Stomach (tissue), 19 donors: ENCODE measurements at places on chromosomes 1 and 21. TPM values are rescaled to one million over a fixed set of nuclear protein-coding genes. Genes with fewer than 3 reads are reported as not detected.
A peak's percentile ranks its signal among the peaks of the same experiment; 100 is the strongest.

Gene PRRX1
- total RNA-seq, result 0.58 TPM

Gene PPCS
- total RNA-seq, result 446 TPM

Gene GRHL3
- not detected for total RNA-seq

Gene GPR89A
- total RNA-seq, result 20.3 TPM

Gene TFAP2E
- total RNA-seq, result not detected

Gene PIGP
- 75.6 TPM for total RNA-seq

Gene PTGER3
- 2.3 TPM for total RNA-seq

Gene TRAF3IP3
- 2.2 TPM for total RNA-seq

Gene TEDDM1
- total RNA-seq, result not detected

Gene MAP1LC3C
- not detected for total RNA-seq

DNA sequence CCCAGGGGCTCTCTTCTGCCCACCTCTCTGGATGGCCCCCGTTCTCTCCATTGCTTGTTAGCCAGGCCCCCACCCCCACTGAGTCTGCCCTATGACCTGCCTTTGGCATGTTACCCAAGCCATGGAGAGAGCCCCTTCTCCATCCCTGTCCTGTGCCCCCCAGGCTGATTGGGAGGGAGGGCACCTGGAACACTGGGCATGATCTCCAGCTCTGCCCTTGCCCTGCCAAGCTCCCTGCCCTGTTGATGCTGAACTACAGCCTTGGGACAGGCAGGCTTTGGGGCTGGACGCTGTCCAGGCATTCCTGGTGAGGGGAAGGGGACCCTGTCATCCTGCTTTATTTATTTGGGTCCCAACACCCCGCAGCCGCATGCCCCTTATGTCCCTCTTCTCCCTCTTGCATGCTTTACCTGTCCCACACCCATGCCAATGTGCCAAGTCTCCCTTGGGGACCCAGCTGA is 10.7 kb downstream of the TRIM46 start:
- DNase-seq, result peak; percentile 29

GRCh38 chr1:198030682-198031081 is 113.5 kb downstream of the LHX9 start:
- peak; percentile 9 for DNase-seq

GRCh38 chr21:25708467-25709065 is 26.1 kb downstream of the ATP5PF start:
- DNase-seq, result peak; percentile 40

DNA sequence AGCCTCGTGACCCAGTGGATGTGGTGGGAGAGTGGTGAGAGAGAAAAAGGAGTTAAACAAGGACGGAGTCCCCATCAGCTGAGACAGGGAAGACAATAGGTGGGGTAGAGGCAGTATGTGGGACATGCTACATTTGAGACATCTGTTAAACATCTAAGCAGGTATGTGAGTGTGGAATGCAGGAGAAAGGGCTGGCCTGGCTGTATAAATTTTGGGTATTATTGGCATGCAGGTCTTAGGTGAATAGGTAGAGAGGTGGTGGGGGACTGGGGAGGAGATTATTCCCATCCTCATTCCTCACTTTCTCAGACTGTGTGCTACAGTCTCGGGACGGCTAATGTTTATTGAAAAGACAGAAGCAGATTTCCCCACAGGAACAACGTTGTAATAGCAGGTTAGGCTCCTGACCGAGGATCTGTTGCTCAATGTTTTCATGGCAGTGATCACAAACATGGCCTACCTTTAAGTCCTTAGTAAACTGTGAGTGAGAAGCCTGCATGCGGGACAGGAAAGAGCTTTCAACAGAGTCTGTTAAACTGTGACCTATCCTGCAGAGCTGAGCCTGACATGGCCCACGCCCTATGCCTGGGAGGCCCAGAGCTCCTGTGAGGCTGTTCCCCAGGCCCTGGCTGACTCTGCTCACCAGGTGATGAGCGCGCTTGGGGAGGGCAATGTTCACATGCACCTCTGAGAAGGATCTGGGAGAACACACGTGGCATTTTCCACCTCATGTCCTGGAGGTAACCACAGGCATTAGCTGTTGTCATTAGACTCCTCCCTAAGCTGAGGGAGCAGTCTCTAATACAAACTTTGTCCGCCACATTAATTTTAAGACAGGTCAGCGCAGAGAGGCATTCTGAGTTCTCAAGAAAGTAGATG is 16.5 kb downstream of the VSIG8 start:
- no peak for DNase-seq

DNA sequence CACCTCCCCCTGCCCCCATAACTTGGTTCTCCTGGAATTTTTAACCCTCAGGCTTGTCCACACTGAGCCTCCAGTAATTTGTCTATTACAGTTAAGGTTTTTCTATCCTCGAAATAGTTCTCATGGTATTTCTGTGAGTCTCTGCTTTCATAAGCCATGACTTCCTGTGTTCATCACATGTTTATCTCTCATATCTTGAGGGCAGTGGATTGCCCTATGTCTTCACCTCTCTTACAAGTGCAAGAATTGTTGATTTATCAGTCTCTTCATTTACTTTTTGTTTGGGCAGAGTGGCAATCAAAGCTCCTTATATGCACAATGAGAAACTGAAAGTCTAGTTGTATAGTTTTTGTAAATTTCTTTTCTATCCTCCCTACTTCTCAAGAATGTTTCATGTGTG is 328.4 kb downstream of the PLA2G4A start:
- no peak for DNase-seq

- DNase-seq, result no peak
These were observed 352.0 kb downstream of the NUF2 start for GRCh38 chr1:163673759-163674151.

GRCh38 chr1:159311679-159312078 is 9.5 kb downstream of the FCER1A start:
- no peak for DNase-seq

DNA sequence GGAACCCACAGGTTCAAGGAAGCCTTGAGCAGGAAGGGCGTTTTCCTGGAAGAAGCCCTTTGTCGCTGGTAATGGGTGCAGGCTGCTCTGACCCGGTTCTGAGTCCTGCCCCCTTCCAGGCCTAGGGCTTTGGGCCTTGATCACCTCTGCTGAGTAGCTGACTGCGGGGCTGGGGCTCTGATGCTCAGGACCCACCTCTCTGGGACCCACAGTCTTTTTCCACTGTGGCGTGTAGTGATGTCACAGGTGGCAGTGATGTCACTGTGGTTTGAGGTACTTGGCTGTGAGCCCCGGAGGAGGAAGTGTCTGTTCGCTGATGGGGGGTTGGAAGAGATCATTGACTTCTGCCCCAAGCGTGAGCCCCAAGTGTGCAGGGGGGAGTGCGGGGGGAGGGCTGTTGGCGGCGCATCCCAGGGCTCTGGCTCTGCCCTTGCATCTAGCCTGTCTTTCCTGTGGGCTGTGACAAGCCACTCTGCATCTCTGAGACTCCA is 6.9 kb downstream of the TNFRSF1B start:
- DNase-seq, result peak; percentile 73

GRCh38 chr1:235995511-235995910 is 69.4 kb downstream of the NID1 start:
- DNase-seq, result no peak

DNA sequence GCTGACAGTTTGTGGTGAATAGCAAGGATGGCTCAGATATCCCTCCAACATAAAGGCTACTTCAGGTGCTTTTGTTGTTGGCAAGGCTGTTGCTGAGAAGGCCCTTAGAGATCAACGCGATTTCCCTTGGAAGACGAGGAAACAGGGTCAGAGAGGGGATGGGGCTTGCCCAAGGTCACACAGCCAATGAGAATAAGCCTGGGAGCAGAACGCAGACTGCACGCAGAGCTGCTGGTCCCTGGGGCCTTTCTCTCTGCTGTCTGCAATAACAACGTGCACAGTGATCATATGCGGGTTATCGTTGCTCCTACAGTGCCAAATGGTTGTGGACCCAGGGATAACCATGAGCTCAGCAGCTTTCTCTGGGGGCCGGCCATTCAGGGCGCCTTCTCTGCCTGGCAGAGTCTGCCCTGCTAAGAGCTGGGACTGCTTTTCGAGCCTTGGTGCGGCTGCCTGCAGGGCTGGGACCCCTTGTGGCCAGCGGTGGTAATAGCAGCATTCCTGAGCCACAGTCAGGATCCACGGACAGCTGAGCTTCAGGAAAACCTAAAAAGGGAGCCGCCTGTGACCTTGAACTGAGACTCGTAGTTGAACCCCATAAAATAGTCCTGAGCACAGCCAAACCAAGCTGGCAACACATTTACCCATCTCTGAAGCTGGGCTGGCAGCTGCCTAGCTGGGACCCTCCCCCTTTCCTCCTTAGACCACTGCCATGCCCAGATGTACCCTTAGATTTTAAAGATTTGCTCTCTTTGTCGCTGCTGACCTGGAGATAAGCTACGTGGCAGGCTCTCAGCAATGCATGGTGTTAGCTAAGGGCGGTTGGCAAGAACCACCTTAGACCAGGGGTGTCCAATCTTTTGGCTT is 39.8 kb downstream of the HTR6 start:
- peak; percentile 88 for DNase-seq

DNA sequence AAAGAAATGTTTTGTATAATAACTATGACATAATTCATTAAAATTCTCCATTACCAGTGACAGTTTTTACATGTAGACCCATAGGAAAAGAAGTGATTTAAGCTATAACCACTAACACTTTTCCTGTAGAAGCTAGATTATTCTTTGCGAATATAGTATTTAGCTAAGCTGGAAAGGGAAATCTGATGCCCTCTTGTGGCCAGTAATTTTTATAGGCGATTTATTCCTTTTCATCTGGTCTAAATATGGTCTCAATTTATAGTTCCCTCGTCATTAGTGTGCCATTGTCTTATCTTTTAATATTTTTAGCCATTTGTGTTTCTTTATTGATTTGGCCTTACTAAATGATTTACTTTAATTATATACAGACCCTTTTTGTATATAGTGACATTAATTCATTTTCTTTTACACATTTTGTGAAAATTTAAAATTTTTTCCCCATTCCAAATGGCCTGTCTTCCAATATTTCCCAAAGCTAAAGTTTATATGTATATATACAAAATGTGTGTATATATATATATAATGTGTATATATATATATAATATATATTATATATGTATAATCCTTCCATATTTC is 26.7 kb downstream of the BTG3 start:
- DNase-seq, result peak; percentile 80

- no peak for DNase-seq
These were observed 282.1 kb upstream of the BRINP3 start for GRCh38 chr1:190759807-190760206.

GRCh38 chr1:70038025-70038424 is 167.4 kb downstream of the LRRC40 start:
- no peak for DNase-seq

DNA sequence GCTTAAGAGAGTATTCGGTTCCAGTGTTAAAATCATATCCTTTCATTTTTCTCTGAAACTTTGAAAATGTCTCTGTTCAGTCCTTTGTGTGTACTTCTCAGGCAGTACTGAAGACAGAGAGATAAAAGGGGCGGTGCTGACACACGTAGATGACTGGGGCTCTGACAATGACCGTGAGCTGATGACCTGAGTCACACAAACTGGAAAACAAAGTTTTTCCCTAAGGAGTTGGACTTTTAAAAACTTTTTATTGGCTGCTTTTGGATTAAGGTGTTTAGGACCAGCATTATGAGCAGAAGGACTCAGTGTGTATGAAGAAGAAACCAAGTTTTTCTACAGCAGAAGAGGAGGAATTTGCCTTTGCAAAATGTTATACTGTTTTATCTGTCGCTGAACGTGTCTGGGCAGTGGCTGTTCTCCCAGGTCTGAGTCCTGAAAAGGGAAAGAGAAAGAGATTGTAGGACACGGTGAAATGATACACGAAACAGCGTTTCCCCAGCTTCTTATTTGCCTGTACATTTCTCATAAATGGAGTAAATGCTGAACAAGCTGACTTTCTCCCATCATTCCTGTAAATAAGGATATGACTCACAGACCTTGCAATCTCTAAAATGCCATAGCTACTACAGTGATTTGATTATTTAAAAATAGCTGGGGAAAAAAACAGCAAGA is 51.5 kb downstream of the MAP3K7CL start:
- no peak for DNase-seq

DNA sequence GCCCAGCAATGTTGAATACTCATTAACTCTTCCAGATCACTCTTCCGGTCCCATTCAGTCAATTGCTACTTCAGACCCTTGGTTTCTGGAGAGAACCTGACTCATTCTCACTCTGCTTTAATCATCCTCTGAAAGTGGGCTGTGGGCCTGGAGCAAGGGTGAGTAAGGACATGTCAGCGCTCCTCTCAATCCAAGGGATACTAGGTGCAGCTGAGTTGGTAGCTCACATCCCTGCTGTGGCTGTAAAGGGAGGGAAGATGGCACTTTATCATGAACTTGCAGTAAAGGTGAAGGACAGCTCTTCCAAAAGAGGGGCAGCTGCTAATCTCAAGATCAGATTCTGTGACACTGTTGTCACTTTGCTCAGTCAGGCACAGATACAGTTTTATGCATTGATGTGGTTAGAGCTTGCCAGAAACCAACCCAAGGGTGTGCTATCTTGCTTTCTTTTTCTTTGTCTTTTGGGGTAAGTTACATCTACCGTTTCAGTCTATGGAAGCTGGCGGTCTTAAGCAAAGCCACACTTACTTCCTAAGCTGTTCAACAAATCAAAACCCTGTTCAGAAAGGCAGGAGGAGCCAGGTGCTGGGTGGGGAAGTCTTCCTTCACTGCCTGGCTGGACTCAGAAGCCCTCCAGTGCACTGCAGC is 26.5 kb upstream of the NTPCR start:
- peak; percentile 49 for DNase-seq

DNA sequence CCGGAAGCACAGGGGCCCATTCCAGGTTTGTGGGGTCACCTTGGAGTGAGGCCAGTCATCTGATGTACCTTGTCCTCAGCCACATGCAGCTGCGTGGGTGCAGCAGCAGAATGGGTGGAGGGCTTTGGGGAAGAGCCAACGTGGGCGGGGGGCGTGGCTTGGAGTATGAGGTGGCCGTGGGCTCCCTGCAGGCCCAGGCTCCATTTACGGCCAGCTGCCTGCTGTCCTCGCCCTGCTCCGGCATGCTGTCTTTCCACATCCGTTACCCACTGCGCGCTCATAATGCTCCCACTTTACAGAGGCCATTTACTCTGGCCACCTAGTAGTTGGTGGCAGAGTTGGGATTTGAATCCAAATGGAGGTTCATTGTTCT is 27.8 kb upstream of the TINAGL1 start:
- peak; percentile 64 for DNase-seq

- peak; percentile 76 for DNase-seq
These were observed 8.1 kb upstream of the TSPAN1 start for GRCh38 chr1:46166521-46167462.

- DNase-seq, result no peak
These were observed 62.1 kb downstream of the MEF2D start for GRCh38 chr1:156438278-156438987.
